ENCODE measurements at places on chromosomes 3 and 15.

DNA sequence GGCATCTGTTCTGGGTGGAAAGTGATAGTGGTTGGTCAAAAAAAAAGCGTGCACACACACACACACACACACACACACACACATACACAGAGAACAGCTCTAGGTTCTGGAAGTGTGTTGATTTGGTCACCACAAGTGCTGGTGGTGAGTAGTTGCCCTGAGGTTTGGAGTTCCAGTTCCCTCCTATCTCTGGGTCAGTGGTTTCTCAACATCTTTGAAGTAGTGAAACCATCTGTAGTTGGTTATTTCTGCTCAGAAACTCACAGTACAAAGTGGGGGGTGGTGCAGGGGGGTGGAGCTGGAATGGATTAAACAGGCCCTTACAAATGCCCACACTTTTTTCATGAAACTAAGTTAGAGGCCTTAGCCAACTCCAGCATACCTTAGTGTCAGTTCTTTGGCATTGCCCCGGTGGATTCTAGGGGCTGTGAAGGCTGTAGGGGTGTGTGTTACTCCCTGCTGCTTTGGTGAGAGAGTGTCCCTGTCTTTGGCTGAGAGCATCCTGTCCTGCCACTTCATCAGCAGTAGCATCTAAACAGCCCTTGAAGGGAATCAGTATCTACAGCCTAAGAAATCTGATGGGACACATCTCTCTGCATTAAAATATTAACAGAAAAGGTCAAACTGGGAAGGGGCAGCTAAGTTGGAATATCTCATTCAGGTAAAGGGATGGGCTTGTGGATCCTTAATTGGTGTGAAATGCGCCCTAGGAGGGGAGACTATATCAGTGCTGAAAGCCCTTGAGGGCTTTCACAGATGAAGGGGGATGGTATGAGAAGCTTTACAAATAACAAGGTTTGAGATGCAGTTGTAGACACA, 20.6 kb downstream of the SMAD3 start:
- DNase-seq = no peak

DNA sequence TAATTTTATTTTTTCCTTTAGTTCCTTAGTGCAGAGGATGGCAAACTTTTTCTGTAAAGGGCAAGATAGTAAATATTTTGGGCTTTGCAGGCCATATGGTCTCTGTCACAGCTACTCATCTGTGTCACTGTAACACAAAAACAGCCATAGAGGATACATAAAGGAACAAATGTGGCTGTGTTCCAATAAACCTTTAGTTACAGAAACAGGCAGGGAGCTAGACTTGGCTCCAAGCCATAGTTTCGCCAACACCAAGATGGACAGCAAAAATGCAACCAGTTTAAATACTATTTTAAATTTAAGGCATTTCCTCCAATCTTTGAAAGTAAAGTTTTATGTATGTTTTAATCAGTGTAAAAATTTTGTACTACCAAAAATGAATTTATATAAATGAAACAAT, 753.4 kb downstream of the FHIT start:
- DNase-seq = no peak

DNA sequence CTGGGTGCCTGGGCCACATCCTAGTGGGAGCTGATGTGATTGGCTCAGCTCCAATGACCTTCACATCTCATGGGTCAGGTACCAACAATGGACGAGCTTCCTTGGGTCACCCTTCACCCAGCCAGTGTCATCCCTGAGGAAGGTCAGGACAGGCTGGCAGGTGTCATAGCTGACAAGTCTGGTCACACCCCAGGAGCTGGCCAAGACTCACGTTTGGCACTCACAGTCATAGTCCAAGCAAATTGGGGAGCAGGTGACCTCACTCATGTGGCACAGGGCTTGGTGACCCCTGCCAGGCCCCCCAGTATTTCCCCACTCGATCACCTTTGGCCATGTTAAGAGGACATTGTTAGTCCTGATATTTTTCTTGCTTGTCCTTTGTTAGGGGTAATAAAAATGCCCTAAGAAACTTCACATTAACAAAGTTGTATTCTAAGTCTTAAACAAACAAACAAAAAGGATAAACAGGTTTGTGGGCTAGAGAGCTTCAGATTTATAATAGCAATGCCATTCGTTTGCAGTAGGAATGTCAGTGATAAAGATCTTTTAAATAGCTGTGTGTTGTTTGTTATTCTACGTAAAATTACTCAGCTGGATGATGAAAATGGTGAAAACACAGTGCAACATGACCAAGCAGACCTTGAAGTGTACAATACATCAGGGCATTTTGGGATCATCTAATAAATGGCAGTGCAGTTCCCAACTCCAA, 79.5 kb upstream of the POMGNT2 start:
- no peak for DNase-seq

GRCh38 chr3:130787422-130788068, 40.9 kb upstream of the PIK3R4 start:
- DNase-seq = no peak

DNA sequence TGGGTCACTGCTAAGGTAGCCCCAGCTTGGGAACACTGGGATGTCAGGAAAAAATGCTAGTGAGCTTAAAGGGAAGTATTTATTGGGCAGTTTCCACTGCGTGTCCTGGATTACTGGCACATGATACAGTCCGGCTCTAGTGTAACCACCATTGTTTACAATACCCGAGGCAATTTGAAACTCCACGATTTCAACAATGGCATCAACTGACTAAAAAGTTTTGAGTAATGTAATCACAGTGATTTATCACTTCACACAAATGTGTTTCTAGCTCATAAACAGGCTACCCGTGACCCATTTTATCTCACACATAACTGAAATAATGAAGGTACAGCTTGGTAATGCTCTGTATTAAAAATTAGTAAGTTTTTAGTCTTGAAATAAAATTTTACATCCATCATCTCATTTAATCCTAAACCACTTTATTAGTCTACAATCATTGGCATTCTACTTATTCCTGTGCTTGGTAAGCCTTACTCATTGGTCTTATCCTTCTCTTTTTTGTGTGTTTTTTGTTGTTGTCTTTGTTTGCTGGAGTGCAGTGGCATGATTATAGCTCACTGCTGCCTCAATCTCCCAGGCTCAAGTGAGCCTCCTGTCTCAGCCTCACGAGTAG, 7.6 kb downstream of the ZMAT3 start:
- DNase-seq = no peak

GRCh38 chr3:136804141-136804540, 14.8 kb upstream of the SLC35G2 start:
- DNase-seq = no peak

DNA sequence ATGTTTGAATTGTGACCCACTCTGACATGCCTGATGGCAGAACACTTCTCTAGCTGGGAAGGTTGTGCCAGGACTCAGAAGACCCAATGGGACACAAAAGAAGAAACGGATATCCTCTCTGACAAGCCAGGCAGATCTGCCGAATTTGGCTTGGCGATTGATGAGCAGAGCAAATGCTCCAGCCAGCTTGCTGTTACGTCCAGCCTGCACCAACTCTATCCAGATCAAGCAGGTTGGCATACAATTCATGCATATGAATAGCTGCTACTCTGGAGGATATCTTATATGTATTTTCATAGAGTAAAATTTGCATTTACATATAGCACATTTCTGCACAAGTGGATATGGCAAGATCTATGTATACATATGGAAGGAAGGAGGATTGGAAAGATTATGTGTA, 102.8 kb downstream of the PEX5L start:
- no peak for DNase-seq

- peak; percentile 90 for DNase-seq
Measured at GRCh38 chr15:40160689-40161688, at the start of gene BUB1B. BUB1B (plus strand) TSS chr15:40161069; CDS start chr15:40161221, 152 bp downstream.

- DNase-seq = no peak
Measured at GRCh38 chr3:50630877-50631276, 13.9 kb downstream of the MAPKAPK3 start.

- DNase-seq = no peak
Measured at GRCh38 chr3:31265646-31266428, 266.9 kb upstream of the STT3B start.

DNA sequence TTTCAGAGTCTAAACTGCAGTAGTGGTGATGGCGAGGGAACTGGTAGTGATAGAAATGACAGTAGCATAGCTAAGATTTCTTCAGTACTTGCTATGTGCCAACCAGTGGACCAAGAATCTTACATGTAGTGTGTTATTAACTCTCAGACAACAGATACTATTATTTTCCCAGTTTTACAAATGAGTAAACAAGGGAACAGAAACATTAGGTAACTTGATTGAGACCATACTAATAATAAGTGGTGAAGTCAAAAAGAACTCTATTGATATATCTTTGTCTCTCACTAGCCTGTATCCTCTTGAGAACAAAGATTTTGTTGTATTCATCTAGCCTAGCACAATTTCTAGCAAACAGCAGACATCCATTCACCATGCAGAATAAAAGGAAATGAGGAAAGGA, 250.1 kb downstream of the ZBTB20 start:
- DNase-seq = no peak

DNA sequence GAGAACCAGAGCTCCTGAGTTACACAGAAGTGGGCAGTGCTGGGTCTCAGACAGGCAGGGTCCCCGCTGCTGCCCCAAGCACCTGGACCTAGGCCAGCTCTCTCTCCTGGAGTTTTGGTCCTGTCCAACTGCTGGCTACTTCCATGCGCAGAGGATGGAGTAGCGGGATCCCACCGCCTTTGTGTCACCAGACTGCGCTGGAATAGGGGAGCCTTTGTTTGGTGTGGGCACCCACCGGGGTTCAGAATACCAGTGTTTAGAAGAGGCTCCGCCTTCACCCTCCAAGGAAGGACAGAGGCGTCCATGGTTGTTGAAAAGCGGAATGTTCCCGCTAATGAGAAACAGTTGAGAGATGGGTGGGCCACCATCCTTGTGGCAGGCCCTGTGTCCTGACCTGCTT, 154.4 kb downstream of the DNAJB8 start:
- DNase-seq = no peak

DNA sequence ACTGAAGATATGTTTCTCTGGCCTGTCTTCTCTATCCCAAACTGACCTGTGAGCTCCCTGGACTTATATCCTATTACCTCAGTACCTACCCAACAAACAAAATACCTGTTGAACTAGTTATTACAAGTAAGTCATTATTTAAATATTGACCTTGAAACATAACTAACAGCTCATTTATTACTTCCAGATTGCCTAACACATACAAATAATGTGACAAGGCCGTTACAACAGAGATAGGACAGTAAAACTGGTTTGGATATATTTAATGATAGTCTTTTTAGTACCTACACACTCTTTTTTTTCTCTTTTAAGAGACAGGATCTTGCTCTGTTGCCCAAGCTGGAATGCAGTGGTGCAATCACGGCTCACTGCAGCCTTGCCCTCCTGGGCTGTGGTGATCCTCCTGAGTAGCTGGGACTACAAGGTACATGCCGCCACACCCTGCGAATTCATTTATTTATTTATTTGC, 145.0 kb downstream of the ADAM10 start:
- DNase-seq = no peak

DNA sequence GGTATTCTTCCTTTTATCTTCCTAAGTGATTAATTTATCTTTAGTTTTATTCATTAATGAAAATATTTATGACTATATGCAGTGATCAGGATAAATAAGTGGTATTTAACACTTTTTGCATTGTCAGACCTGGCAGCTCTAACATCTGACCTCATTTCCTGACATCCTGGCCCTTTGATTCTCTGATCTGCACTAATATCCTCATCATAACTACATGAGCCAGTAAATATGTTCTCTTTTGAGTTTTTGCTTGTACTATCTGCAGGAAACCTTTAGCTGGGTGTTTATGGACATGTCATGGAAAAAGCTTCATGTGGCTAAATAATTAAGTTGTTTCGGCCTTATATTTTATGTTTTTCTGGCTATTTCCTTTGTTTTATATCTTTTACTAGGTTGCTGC, 10.5 kb downstream of the NKTR start:
- no peak for DNase-seq

GRCh38 chr15:77064539-77065308, 6.2 kb downstream of the TSPAN3 start:
- no peak for DNase-seq

GRCh38 chr3:57791245-57791644, 35.1 kb downstream of the SLMAP start:
- no peak for DNase-seq

GRCh38 chr3:99430348-99431134, 207.9 kb upstream of the COL8A1 start:
- no peak for DNase-seq

DNA sequence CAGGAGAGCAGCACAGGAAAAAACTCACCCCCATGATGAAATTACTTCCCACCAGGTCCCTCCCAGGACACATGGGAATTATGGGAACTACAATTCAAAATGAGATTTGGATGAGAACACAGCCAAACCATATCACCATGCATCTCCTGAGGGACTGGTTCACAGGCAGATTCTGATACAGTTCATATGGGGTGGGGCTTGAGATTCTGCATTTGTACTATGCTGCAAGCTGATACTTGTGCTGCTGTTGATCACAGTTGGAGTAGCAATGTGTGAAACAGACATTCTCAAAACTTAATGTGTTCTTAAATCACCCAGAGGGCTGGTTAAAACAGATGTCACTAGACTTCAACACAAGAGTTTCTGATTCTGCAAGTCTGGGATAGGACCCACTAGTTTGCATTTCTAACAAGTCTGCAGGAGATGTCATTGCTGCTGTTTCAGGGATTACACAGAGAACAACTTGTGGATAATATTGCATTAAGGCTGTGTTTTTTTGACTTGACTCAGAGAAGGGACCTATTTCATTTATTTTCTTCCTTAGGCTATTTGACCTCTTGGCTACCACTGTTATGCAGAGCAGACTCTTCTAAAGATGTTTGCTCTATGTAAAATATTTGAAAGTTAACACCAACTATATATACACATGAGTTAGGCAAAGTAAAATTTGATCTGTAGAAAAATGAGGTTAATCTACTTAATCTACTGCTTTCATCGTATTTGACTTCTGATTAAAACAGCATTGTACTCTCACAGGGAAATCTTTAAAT, 194.2 kb upstream of the CNTN3 start:
- DNase-seq = no peak

DNA sequence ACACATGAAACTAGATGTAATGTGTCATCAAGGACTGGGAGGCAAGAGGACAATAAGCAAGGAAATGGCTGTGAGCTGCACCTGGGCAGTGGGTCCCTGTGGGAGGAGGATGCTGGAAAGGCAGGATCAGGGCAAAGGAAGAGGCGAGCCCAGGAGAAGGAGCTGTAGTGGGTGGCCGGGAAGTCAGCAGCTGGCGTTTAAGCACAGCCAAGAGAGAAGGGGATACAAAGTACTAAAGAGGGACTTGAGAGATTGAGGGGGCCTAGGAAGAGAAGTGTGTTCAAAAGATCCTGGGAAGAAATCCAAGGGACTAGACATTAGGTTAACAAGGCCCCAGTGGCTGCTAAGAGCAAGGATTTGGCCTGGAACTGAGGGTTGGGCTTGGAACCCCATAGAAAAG, 188.5 kb upstream of the SLC24A5 start:
- DNase-seq = no peak

DNA sequence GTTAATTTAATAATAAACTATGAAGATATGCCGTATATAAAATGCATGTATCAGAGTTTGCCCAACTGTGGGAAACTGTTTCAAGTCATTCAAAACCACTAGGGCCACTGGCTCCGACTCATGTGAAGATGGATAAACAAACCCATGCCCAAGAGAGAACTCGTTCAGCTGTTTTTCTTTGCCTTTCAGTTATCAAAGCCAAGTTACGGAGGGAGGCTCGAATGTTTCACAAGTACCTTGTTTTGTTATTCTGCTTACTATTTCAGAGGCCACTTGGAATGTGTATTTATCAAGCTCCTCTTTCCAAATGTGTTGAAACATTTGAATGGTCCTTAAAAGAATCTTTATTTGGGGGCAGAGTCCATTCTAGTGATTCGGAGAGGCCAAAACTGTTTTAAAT, 82.1 kb downstream of the DUT start:
- DNase-seq = peak; percentile 31

Data from heart left ventricle (tissue), 16 donors.